ENCODE measurements at places on chromosomes 16 and 17.
A peak's percentile ranks its signal among the peaks of the same experiment; 100 is the strongest.

DNA sequence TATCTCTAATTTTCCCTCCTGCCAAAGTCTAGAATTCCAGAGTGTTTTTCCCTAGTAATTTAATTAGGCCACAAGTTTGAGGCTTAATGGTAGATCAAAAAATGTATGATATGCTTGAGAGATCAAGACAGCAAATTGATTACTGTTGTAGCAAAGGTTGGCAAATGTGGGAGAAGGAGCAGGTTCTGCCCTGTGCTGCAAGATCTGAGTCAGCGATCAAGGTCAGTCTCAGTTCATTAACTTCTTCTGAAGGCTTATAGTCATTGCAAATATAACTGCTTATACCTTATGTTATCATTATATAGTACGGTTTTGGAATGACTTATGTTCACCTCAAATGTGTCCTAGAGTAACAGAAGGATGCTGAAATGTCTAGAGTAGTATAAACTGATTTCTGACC, 231.1 kb upstream of the TBX2 start:
- no peak for DNase-seq

DNA sequence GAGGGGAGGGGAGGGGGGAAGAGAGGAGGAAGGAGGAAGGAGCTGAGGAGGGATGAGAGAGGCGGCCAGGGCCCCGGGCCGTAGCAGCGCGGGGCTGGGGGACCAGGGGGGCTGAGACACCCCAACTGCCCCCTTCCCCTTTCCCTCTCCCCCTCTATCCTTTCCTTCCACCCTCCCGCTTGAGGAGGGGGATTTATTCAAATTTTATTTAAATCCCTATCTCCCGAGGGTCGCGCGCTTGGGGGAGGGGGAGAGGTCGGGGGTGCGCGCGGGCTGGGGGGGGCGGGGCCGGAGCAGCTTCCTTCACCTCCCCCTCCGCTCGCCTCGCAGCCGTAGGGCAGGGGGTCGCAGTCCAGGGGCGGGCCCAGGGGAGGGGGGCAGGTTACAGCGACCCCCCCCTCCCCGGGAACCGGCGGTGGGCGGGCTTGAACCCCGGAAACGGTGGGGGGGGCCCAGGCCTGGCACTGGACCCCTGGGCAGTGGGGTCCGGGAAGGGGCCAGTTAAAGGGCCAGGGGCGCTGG, at the start of gene FBXL19:
FBXL19 (plus strand) TSS at position 19 of the 522 bp plus-strand sequence. CDS start 2,183 bp downstream, outside the sequence.
- no peak for DNase-seq

DNA sequence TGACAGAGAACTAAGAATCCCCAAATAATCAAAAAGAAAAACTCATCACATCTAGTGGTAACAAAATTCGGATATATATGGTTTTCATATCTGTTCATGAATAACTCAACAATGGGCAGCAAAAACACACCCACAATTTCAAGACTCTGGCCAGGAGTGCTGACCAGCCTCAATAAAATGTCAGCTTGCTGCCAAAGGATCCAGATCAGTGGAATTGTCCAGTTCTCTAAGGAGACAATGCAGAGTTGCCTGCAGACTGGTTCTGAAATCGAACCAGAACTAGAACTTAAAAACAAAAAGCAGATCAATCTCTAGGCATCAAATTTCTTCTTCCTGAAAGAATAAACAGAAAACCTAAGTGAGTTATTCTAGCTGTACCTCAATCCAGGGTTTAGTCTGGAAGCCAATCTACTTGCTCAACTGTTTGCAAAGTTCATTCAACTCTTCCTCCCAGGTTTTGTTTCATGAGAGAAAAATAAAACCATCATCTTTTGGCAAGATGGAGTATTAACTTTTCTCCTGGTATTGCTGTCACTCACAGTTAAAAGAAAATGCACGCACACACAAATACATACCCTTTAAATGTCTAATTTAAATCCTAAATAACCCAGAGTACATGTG, 61.0 kb downstream of the CFDP1 start:
- DNase-seq = no peak

DNA sequence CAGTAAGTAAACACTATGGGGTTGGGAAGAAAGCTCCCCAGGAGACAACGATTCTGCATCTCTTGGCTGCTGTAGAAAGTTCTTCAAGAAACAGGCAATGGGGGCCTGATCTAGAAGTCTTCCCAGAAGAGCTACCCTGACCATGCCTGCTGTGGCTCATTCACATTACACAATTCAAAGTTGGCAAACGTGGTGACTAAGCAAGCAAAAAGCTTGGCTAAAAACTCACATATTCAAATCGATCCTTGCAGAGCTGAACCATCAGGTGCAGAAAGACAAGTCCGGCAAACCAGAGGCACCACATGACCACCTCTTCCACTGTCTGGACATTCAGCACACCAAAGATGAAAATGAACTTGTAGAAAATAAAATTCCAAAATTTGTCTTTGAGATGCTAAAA, 16.1 kb downstream of the AMFR start:
- DNase-seq = no peak

- no peak for DNase-seq
Observed at GRCh38 chr16:67719778-67720144, 645 bp upstream of the GFOD2 start.

DNA sequence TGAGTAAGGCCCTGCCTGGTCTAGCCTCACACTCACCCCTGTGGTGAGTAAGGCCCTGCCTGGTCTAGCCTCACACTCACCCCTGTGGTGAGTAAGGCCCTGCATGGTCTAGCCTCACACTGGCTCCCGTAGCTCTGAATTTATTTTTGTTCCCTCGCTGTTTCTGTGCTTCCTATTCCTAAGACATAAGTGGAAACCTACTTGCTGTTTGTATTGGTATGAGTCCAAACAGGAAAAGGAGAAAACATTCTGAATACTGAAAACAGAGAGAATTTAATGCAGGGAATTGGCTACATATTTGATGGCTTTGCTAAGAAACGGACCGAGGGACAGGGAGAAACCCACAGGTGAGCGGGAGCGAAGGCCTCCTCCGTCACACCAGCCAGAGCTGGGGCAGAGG, 267.8 kb downstream of the FOXL1 start:
- DNase-seq = no peak

GRCh38 chr17:70642059-70642458, 472.7 kb downstream of the KCNJ2 start:
- DNase-seq = no peak

DNA sequence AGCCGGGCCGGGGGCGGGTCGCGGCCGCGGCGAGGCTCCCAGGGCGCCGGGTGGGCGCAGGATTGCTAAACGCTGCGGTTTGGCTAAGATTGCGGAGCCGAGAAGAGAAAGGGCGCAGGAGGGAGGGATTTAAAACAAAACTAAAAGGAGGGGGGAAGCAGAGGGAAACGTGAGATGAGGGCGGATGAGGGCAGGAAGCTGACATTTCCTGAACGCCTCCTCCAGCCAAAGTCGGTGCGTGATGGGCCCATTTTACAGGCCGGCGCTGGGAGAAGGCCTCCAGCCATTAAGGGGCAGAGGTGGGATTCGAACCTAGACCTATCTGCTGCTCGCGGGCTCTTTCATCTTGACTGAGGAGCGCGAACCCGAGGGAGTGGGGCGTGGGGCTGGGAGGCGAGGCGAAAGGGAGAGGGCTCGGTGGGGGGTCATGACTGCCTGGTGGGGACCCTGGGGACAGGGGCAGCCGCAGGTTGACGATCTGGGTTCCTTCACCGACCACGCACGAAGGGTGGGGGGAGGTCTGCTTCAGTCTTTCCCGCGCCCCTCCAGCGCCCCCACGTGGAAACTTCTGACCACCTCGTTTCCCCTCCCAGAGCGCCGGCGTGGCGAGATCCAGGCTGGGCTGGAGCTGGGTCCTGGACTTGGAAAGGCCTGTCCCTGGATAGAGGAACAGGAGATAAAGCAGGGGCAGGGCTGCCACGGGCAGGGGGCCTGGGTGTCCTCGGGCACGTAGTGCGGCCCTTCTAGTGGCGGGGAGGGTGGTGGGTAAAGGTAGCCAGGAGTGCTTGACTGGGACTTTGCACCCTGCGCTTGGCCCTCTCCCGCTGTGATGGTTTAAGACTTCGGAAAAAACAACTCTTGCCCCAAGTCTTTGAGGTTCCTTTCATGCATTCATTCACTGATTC, 3.8 kb upstream of the TAC4 start:
- peak; percentile 60 for DNase-seq

GRCh38 chr17:48646183-48647102, 20.3 kb upstream of the HOXB9 start:
- no peak for DNase-seq

- DNase-seq = no peak
Observed at GRCh38 chr16:56872863-56873391, 7.9 kb downstream of the SLC12A3 start.

GRCh38 chr17:52124993-52125392, 33.5 kb downstream of the CA10 start:
- no peak for DNase-seq

DNA sequence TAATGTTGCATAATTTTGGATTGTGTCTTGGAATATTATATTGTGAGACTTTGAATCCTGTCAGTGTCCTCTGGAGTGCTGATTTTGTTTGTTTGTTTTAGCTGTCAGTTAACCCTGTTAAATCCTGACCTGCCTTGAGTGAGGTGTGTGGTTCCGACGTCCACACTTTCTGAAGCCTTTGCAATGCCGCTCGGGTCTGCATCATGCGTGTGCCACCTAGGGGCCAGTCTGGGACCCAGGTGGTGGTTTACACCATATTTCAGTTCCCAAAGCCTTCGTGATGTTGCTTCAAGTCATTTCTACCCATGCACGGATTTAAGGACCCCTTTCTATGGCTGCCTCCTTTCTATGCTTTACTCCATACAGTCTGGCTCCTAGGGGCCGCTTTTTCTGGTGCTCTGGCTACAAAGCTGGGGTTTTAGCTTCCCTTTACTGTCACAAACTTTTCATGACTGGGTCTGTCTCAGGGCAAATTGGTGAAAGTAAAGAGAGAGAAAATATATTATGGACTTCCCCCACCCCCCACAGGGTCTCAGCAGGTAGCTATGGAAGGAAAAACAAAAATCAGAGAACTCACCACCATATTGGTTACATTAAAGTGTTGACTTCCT, 11.4 kb upstream of the OR4D1 start:
- DNase-seq = no peak

- no peak for DNase-seq
Observed at GRCh38 chr16:85878407-85878806, 20.6 kb upstream of the IRF8 start.

DNA sequence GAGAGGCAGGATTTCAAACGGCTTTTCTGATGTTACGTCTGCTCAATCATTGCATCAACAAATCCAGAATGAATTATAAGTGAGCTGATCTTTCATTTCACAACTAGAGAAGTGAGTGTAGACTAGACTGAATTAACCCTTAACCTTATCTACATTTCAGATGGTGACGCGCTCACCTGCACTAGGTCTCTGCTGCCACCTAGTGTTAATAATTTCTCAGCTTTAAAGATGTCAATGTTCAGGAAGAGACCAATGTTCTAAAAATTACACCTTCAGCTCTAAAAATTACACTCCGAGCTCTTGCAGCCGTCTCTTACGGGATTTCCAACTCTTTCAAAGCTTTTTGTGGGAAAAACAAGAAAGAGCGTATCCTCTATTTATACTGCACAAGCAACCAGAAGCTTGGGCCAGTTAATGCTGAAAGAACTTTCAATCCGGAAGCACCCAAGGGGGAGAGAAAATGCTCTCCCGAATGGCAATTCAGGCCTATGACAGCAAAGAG, 88.2 kb upstream of the FA2H start:
- no peak for DNase-seq

GRCh38 chr17:82334204-82334621, 647 bp upstream of the SECTM1 start:
- DNase-seq = no peak

DNA sequence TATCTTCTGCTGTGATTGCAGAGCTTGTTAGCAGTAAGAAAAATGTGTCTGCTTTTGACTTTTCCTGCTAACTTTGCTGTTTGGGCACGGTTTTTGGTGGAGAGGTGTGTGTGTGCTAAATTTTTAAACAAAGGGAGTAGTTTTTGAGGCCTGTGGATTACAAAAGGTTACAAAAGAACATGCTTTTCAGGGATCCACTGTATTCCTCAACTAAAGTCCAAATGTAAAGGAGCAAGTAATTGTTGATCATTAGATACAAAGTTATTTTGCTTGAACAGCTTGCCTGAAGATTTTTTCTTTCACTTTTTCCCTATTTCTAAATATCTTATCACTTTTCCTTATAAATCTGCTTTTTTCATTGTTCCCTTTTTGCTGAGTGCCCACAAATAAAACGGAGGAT, 2.0 kb downstream of the KPNB1 start:
- DNase-seq = no peak

- DNase-seq = no peak
Observed at GRCh38 chr16:78075800-78076199, 23.7 kb upstream of the WWOX start.

GRCh38 chr16:69564845-69565670, 708 bp upstream of the NFAT5 start:
- no peak for DNase-seq

DNA sequence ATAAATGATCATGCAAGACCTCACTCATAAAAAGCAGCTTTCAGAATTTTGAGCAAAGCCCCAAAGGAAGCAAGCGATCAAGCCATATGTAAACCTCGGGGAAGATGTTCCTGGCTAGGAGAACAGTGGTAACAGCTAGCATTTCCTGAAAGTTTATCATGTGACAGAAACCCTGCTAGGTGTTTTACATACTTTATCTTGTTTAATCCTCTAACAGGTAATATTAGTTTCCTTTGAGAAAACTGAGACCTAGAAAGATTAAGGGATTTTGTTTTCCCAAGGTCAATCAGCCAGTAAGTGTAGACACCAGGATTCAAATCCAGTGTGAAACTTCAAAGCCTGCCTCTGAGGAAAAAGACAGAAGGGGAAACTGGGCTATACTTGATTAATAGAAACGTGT, 362.4 kb upstream of the MAF start:
- DNase-seq = no peak

DNA sequence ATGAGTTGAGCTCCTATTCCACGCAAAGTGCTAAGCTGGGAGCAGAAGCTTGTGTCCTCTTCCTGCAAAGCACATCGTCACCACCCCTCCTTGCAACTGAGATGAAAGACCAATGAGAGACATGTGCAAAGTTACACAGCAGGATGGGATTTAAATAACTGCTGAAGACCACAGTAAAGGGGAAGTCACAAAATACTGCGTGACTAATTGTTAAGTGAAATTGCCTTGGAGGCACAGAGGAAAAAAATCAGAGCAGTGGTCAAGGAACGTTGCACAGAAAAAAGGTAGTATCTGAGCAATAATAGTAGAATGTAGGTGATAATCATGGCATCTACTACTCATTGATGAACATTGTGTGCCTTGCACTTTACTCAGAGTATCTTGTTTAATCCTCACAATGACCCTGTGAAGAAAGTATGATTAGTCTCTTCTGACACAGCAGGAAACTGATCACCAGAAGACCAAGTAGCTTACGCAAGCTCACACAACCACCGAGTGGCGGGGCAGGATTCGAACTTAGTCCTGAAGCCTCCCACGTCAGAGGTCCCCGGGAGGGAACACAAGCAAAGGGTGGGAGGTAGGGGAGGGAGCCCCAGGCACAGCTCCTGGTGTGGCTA, 15.4 kb upstream of the MYO18A start:
- DNase-seq = no peak

GRCh38 chr17:65185668-65186382, 48.7 kb downstream of the RGS9 start:
- DNase-seq = no peak

DNA sequence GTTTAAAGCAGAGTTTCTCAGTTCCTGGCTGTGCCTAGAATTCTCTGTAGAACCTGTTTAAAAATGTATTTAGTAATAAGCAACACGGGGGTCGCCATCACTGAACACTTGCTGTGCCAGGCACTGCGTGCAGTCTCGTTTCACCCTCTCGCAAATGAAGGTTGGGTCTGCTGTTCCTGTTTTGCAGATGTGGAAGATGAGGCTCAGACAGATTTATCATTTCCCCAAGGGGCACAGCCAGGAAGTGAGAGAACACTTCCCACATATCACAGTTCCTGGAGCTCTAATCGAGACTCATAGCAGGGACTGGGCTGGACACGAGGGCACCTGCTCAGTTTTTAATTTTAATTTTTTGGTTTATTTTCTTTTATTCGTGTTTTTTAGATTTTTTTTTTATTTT, 122.7 kb downstream of the ABCC6 start:
- DNase-seq = no peak
